ENCODE measurements at places on chromosomes 16 and 17.

DNA sequence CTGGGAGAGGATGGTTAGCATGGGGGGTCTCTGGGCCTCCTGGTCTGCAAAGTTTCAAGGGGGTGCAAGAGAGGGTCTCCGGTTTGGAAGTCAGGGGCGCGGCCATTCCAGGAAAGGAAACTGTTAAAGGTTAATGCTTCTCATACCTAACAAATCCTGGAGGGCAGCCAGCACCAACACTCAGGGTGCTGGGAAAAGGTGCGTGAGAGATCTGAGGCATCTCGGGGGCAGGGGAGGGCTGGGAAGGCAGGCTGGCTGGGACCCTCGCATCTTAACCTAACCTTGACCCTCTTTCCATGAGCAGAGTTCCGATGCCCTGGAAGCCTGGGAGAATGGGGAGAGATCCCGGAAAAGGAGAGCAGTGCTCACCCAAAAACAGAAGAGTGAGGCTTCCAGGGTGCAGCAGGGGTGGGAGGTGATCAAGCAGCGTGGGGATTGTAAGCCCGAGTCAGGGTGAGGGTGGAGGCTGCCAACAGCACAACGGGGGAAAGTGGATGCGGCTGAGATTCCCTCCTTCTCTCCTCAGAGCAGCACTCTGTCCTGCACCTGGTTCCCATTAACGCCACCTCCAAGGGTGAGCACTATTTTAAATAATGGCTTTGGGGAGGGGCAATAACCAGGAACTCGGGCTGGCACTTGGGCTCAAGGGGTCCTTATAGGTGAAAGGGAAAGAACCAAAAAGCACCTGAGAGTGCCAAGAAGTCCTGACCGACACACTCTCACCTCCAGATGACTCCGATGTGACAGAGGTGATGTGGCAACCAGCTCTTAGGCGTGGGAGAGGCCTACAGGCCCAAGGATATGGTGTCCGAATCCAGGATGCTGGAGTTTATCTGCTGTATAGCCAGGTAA is 996 bp downstream of the TNFSF13 start:
- peak; percentile 27 for DNase-seq

DNA sequence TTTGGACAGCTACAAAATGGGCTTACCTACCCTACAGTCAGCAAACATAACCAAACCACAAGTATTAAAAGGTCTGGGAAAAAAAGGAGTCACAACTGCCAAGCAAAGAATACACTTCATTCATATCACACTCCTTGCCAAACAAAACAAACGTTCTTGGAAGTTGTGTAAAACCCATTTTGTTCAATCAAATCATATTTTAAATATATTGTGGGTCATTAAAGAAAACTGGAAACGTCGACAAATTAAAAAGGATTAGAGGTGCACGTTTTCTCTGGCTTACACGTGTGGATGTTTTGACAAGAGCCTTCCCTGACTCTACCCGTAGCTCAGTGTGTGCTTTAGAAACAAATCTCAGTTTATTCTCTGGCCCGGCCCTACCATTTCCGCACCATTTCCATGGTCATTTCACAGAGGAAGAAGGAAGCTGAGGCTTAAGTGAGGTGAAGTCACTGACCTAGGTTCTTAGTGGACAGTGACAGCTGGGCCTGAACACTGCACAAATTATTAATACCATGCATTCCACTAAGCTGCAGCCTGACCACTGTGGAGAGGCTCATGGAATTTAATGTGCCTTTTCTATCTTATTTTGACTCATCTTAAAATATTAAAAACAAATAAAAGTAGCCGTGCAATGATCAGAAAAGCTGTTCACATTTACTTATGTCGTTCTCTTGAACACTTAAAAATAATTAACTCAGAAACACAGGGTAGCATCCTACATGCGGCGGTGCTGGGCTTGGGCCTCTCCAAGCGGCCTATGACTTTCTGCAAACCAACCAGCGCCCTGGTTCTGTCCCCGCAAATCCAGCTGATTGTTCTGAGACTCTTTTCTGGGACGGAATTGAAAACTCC is 968 bp downstream of the CEP112 start:
- DNase-seq = no peak

DNA sequence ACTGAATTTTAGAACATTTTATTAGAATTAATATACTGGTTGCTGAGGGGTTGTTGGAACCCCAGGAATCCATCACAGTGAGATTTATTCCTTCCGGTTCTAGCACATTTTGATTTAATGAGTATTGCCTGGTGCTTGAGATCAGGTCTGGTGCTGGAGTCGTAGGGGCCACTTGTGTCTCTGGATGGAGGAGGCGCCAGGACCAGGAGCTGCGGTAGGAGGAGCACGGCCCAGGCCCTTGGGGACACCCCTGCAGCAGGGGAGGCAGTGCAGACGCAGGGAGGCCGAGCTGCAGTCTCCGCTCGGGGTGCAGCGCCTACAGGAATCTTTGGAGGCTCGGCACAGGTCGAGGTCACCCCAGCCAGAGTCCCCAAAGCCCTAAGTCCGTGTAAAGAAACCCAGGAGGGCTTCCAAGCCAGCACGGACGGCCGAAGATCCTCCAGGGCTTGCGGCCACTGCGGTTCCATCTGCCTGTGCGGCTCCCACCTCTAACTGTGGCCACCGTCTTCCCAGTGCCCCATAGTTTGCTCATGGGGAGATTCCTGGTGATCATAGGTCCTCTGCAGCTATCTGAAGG is 66.2 kb upstream of the CREBBP start:
- no peak for DNase-seq

DNA sequence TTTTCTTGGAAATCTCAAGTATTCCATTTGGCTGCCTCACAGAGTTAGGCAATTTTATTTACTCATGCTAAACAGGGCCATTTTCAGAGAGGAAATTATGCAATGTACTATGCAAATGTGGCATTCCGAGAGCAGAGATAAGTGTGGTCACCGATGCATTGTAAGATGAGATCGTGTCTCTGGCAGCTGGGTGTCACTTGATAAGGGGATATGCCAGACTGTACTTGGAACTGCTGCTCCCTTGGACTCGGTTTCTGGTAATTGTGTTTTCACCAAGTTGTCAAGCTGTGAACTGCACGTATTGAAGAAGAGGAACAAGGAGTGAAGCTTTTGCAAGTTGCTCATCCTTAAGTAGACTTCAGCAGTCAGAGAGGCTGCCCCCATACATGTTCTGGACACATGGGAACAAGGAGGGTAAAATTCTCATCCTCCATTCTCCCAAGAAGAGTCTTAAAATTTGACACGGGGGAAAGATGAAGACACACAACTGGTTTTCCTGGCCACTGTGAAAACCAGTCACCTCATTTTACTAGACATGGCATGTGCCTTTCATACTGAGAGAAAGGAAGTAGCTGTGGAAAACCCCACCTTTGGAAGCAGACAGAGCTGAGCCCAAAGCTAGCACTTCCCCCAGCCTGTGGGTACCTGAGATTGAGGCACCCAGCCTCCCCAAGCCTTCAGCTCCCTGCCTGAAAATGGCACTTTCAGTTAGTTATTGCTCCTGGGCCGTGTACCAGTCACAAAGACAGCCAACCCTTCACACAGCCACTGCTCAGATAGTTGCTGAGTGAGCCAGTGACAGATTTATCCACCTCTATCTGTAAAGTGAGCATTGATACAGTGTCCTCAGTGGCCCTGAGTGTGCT is 150.7 kb downstream of the SOCS1 start:
- peak; percentile 95 for DNase-seq

DNA sequence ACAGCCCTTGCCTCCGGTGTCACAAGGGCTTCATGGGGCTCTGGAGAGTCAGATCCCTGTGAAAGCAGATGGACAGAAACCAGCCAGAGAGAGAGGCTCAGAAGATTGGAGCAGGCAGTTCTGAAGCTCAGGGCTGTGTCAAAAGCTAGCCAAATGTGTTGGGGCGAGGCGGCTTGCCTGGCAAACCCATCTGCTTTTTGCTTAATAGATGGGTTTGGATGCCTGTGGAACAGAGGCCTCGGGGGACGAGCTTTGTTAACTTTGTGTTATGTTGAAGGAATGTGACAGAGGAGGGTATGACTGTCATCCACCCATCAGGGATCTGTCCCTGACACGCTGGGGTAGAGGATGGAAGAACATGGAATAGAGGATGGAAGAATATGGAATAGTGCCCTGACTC is 21.0 kb upstream of the SLC12A3 start:
- DNase-seq = no peak

- DNase-seq = no peak
Measured at GRCh38 chr17:33280162-33280943, 12.7 kb downstream of the ASIC2 start.

DNA sequence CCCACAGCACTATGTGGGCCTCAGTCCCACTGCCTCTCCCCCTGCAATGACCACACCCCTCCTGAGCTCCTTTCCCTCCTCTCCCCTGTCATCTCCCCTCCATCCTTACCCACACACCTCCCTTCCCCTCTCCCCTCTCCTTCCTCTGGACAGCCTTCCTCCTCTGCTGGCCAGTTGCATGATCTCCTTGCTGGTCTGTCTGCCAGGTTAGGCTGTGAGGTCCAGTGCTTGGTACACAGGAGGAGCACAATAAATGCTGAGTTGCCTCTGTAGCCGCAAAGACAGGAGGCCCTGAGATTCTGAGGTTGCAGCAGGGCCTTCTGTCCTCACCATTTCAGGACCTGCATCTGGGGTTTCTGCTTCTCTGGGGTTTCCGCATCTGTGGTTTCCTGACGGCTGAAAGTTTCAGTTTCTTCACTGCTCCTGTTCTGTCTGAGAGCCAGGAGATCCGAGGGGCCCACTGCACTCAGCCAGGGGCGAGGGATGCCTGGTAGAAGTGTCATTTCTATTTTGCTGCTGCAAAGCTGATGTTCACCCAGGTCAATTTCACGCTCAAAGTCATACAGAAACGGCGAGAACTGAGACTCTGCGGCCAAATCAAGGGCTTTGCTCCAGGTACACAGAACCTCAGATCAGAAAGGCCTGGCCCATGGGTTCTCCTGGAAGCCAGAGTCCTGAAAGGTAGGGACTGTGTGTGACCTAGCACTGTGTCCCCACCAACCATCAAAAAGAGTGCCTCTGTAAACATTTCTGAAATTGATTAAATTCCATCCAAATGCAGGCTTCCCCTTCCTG is 4.6 kb upstream of the SLC12A3 start:
- peak; percentile 41 for DNase-seq

DNA sequence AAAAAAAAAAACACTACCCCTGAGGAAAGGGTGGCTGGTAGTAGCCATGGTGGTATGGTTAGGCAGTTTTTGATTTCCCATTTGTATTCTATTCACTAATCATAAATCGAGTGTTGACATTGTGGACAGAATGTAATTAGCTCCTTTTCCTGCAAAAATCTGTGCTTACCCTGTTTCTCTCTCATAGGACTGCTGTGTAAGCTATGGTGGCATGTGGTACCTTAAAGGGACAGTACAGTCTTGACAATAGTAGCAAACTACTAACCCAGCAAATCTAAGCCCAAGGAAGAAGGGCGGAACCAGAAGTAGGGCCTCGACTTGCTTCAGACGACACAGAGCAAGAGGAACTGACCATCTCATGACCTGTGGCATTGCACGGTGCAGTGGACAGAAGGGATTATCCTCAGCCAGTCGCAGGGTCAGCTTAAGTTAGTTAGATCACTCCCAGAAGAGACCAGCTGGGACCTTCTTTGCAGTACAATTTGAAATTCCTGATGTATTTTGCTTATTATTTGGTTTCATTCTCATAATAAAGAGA is 36.3 kb downstream of the POLR3E start:
- DNase-seq = no peak

- no peak for DNase-seq
Measured at GRCh38 chr17:61305024-61305423, 94.6 kb upstream of the TBX2 start.

DNA sequence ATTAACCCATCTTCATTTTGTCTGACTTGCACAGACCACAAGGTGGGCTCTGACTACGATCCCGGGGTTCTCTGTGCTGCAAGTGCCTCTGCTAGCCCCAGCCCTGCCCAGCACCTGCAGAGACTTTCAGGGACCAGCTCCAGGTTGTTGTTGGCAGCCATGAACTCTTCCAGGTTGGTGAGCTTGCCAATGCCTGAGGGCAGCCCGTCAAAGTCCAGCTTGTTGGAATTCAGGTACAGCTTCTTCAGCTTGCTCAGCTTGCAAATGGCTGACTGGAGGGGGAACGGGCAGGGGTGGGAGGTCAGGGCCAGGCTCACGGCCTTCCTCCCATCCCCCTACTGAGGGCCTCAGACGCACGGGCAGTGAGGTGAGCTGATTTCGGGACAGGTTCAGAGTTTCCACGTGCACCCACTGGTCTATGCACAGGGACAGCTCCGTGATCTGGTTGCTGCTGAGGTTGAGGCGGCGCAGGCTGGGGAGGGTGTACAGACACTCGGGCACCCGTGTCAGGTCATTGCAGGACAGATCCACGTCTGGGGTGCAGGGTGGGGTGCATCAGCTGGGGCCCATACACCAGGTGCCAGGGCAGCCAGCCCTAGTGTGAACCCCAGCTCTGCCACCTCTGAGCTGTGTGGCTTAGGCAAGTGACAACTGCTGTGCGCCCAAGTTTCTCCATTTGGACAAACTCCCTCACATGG is 5.2 kb downstream of the FLII start:
- DNase-seq = no peak

- no peak for DNase-seq
Measured at GRCh38 chr16:28250999-28251398, 39.2 kb upstream of the XPO6 start.

GRCh38 chr16:23500862-23501225 is 9.4 kb downstream of the GGA2 start:
- DNase-seq = peak; percentile 44

GRCh38 chr17:21291357-21291756 is 6.8 kb downstream of the MAP2K3 start:
- DNase-seq = no peak

GRCh38 chr17:3647769-3648555 is 11.4 kb downstream of the CTNS start:
- peak; percentile 82 for DNase-seq

DNA sequence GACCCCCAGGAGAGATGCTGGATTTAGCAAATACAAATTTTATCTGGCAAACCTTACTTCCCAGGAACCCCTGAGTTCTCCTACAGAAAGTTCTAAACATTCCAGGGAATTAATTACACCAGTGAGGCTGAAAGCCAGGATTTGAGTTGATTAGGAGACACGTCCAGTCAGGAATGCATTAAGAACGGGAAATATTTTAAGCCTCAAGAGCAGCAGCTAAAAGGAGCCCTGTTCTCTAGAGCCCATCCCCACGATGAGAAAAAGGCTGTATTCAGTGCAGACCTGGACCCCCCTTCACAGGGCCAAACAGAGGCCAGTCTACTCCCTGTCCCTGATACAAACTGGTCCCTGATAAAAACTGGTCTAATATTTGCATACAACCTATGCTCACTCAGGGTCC is 55.0 kb downstream of the VAT1L start:
- no peak for DNase-seq

DNA sequence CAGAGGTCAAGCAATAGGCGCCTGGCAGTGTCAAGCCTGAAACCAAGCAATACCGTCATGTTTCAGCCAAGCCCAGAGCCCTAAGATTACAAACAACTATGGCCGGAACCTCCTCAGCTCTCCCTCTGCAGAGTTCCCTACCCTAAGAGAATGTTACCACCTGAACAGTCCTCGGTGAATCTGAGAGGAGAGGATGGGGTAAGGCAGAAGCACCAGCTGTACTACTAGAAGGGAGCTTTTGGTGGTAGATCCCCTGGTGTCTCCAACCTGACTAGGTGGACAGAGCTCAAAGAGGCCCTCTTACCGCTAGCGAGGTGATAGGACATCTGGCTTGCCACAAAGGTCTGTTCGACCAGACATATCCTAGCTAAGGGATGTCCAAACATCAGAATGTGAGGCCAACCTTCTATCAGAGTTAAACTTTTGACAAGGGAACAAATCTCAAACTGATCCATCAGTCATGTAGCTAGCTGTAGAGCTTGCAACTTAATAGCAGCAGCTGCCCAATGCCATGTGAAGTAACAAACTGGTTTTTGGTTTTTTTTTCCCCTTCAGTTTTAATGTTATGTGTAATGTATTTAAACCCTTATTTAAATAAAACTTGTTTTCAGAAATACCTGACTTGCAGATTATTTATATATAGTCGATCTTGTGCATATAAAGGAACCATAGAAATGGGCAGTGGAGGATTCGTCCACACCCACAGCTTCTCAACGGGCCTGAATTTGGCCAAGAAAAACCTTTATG is 2.5 kb downstream of the EIF1 start:
- DNase-seq = no peak
